ENCODE measurements at places on chromosomes 5 and 9. TPM values are rescaled to one million over a fixed set of nuclear protein-coding genes. Genes with fewer than 3 reads are reported as not detected.

Gene CCL27
- total RNA-seq: not detected

Gene ZNF354B
- 15.5 TPM for total RNA-seq

Gene SMIM27
- total RNA-seq: 14.4 TPM

Gene ANKRD34B
- 2.8 TPM for total RNA-seq

Gene NUP155
- total RNA-seq: 25.9 TPM

Gene SLC30A5
- total RNA-seq: 56.0 TPM

All from left lung (tissue), 14 donors.